ENCODE measurements at places on chromosomes 3 and 15. TPM values are rescaled to one million over a fixed set of nuclear protein-coding genes. Genes with fewer than 3 reads are reported as not detected.

DNA sequence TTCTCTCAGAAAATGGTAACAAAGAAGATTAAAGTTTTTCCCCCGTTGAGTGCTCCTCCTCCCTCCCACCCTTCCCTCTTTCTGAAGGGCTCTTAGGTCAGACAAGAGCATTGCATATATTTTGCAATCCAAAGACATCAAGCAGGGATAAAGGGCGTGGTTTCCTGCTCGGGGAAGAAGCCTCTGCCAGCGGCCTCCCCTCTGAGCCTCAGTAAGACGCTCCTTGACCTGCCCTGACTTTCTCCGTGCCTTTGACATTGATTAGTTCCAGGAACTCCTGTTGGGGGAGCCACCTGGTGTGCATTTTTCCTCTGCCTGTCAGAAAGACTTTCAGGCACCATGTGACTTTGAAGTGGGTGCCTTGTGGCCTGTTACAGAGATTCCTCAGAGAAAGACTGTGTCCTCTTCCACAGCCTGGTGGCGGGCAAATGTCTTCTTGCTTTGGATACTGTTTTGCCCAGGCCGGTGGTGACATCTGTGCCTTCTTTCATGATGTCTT, 87.2 kb upstream of the TBL1XR1 start:
- H3K4me3 ChIP-seq, result no peak overlapping the region
- peaks cover 16% of the 10 kb centered on the region for H3K36me3 ChIP-seq
- DNase-seq, result peak; percentile 51
- peaks cover 34% of the 10 kb centered on the region for H3K4me1 ChIP-seq

ACKR4 gene
- not detected for total RNA-seq

- peaks cover 9% of the 10 kb centered on the region for H3K27me3 ChIP-seq
- no peak for DNase-seq
- no peak overlapping the region for H3K4me3 ChIP-seq
- no peaks in the 10 kb centered on the region for H3K36me3 ChIP-seq
- no peak overlapping the region for H3K27ac ChIP-seq
These were observed 71.8 kb upstream of the SNRPA1 start for GRCh38 chr15:101366853-101367252.

- no peaks in the 10 kb centered on the region for H3K27me3 ChIP-seq
- no peak for DNase-seq
- no peak overlapping the region for H3K4me3 ChIP-seq
- peaks cover 4% of the 10 kb centered on the region for H3K36me3 ChIP-seq
- H3K4me1 ChIP-seq, result no peaks in the 10 kb centered on the region
These were observed 96.9 kb downstream of the VGLL4 start for GRCh38 chr3:11546657-11547302.

DNA sequence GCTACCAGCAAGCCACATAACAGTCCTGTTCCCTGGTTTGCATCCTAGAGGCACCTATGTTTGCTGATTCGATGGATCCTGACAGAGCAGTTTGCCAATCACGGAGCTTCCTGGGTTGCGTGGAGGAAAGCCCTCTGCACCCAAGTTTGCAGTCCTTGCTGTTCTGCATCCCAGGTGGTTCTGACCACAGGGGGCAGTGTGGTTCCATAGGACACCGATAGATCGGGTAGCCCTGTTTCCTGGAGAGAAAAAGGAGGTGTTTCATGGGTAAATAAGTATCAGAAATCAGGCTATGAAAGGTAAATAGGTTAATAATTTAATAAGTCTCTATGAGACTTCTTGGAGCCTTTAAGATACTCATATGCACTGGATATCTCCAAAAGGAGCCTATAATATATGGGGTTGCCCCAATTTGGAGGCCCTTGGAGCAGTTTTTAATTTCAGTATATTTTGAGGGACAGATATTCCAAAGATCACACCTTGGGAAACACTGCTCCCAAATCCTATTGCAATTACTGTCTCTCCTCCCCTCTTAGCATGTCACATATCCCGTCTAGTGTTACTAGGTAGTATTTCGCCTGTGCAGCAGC, 194.6 kb upstream of the TPM1 start:
- no peak overlapping the region for H3K4me3 ChIP-seq
- no peak overlapping the region for H3K27ac ChIP-seq
- peak; percentile 61 for DNase-seq
- peaks cover 7% of the 10 kb centered on the region for H3K27me3 ChIP-seq
- H3K4me1 ChIP-seq, result no peaks in the 10 kb centered on the region
